ENCODE measurements at places on chromosomes 2 and 18.

DNA sequence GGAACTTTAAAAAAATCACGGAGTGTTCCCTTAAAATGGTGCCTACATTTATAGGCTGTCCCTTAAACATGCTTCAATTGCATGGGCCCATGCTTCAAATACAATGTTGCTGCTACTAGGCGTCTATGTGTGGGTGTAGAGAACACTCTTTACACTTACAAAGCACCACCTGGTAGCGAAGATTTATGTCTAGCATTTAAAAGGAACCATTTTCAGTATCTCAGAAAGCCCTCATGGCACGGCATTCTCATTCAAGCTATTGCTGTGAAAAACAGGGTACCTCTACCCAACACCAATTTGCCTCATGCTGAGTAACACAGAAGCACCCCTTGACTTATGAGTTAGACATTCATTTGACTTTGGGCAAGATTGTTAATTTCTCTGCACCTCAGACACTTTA, 112.9 kb upstream of the CNTNAP5 start:
- no peaks in the 10 kb centered on the region for H3K4me1 ChIP-seq
- DNase-seq = no peak
- H3K36me3 ChIP-seq = no peaks in the 10 kb centered on the region

GRCh38 chr2:187581125-187581896, 27.1 kb upstream of the TFPI start:
- H3K36me3 ChIP-seq = no peaks in the 10 kb centered on the region
- H3K27ac ChIP-seq = no peak overlapping the region
- DNase-seq = no peak
- no peaks in the 10 kb centered on the region for H3K4me1 ChIP-seq
- peak overlapping the region; percentile 28 for H3K4me3 ChIP-seq
- no peaks in the 10 kb centered on the region for H3K27me3 ChIP-seq

- H3K36me3 ChIP-seq = no peaks in the 10 kb centered on the region
- peaks cover 45% of the 10 kb centered on the region for H3K4me1 ChIP-seq
- no peaks in the 10 kb centered on the region for H3K27me3 ChIP-seq
- peak; percentile 85 for DNase-seq
These were observed 626 bp upstream of the SLC1A4 start for GRCh38 chr2:64988420-64989125.

DNA sequence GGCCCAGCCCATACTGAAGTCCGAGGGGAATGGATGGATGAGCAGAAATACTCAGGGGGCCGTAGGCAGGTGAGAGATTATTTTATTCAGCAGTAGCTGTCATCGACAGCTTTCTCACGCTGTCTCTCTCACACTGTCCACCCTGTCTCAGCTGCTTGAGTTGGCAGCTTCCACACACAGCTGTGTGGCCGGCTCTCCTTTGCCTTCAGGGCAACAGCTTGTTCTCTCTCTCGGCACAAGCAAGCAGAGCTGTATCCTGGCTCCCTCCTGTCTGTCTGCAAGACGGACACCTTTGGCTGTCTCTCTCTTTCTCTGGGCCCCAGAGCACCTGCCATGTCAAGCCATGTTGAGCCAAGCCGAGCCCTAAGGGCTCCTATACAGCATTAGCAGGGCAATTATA, 9.8 kb upstream of the PAPOLG start:
- H3K36me3 ChIP-seq = no peaks in the 10 kb centered on the region
- H3K27ac ChIP-seq = no peak overlapping the region
- peaks cover 4% of the 10 kb centered on the region for H3K4me1 ChIP-seq
- H3K27me3 ChIP-seq = no peaks in the 10 kb centered on the region

GRCh38 chr2:12463189-12463588, 253.5 kb upstream of the TRIB2 start:
- H3K4me3 ChIP-seq = no peak overlapping the region
- no peak overlapping the region for H3K27ac ChIP-seq
- DNase-seq = no peak
- H3K36me3 ChIP-seq = no peaks in the 10 kb centered on the region
- H3K4me1 ChIP-seq = no peaks in the 10 kb centered on the region
- no peaks in the 10 kb centered on the region for H3K27me3 ChIP-seq

GRCh38 chr2:206802654-206803514, 37.5 kb downstream of the FASTKD2 start:
- DNase-seq = no peak
- H3K27me3 ChIP-seq = no peaks in the 10 kb centered on the region
- H3K4me1 ChIP-seq = peaks cover 21% of the 10 kb centered on the region

- no peak overlapping the region for H3K4me3 ChIP-seq
- DNase-seq = no peak
- H3K36me3 ChIP-seq = no peaks in the 10 kb centered on the region
- H3K4me1 ChIP-seq = no peaks in the 10 kb centered on the region
- no peaks in the 10 kb centered on the region for H3K27me3 ChIP-seq
These were observed 131.8 kb downstream of the TWIST2 start for GRCh38 chr2:238979636-238980035.

- no peak overlapping the region for H3K27ac ChIP-seq
- no peaks in the 10 kb centered on the region for H3K27me3 ChIP-seq
- no peak overlapping the region for H3K4me3 ChIP-seq
- peaks cover 6% of the 10 kb centered on the region for H3K4me1 ChIP-seq
These were observed 20.7 kb upstream of the CXCR1 start for GRCh38 chr2:218187296-218188015.

GRCh38 chr18:75638223-75638775, 210.8 kb upstream of the SMIM21 start:
- no peaks in the 10 kb centered on the region for H3K4me1 ChIP-seq
- H3K27ac ChIP-seq = no peak overlapping the region
- H3K36me3 ChIP-seq = no peaks in the 10 kb centered on the region
- DNase-seq = no peak

- H3K27me3 ChIP-seq = no peaks in the 10 kb centered on the region
- H3K4me3 ChIP-seq = no peak overlapping the region
- peak overlapping the region; percentile 78 for H3K27ac ChIP-seq
These were observed 77.4 kb downstream of the RNF144A start for GRCh38 chr2:6994536-6995128.

DNA sequence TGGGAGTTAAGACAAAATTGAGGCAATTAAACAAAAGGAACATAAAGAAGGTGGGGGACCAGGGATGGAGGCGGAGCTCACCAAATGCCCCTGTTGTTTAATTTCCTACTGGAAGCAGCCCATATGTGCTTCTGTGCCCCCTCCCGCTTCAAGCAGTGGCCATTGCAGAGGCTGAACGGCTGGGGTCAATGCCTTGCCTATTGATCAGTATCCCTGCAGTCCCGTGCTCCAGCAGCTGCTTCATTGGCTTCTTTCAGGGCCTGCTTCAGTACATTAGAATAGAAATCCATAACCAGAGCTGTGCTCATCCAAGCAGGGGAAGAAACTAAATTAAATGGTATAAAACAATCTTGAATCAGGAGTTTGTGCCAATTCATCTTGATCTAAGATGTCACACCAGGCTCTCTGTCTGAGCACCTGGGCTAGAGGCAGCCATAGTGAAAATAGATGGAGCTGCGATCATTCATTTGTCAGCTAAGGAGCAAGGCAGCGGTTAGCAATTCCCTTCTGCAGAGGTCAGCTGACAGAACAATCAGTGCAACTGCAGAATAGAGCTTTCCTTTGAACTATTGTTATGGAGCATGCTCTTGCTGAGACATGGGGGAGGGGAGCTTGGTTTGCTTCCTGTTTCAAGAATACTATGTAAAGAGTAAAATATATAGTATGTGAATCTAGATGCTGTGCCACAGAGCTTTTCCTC, 222.4 kb downstream of the WDR7 start:
- H3K4me1 ChIP-seq = peaks cover 4% of the 10 kb centered on the region
- H3K36me3 ChIP-seq = no peaks in the 10 kb centered on the region
- H3K4me3 ChIP-seq = no peak overlapping the region
- DNase-seq = no peak
- H3K27ac ChIP-seq = no peak overlapping the region

DNA sequence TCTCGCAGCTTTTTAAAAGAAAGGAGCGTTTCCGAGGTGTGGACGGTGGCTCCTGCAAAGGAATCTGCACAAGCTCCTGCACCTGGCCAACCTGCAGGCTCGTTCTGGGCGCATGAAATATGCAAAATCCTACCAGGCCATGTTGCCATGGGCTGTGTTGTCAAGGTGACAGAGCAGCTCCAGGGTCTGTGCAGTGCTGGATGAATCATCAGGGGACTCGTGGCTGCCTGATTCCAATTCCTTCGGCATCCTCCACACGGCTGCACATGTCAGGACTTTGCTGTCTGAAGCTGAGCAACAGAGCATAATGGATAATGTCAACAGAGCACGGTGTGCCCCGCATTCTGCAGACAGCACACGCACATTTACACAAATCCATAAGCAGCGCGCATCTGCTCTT, 120.5 kb downstream of the EIPR1 start:
- no peak for DNase-seq
- H3K4me3 ChIP-seq = no peak overlapping the region
- no peaks in the 10 kb centered on the region for H3K4me1 ChIP-seq
- no peaks in the 10 kb centered on the region for H3K27me3 ChIP-seq
- H3K36me3 ChIP-seq = peaks cover 46% of the 10 kb centered on the region

DNA sequence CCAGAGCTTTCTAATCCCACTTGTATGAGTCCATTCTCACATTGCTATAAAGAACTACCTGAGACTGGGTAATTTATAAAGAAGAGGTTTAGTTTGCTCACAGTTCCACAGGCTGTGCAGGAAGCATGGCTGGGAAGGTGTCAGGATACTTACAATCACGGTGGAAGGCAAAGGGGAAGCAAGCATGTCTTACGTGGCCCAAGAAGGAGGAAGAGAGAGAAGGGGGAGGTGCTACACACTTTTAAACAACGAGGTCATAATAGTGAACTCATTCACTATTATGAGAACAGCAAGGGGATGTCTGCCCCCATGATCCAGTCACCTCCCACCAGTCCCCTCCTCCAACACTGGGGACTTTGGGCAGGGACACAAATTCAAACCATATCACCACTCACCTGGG, 67.8 kb downstream of the TTC32 start:
- H3K4me3 ChIP-seq = no peak overlapping the region
- H3K36me3 ChIP-seq = no peaks in the 10 kb centered on the region
- no peaks in the 10 kb centered on the region for H3K27me3 ChIP-seq
- DNase-seq = no peak

GRCh38 chr2:96618596-96619283, 19.4 kb downstream of the KANSL3 start:
- H3K36me3 ChIP-seq = peaks cover 25% of the 10 kb centered on the region
- no peak for DNase-seq
- no peak overlapping the region for H3K4me3 ChIP-seq
- H3K4me1 ChIP-seq = peaks cover 38% of the 10 kb centered on the region

- DNase-seq = no peak
- no peaks in the 10 kb centered on the region for H3K36me3 ChIP-seq
- no peak overlapping the region for H3K4me3 ChIP-seq
These were observed 639.3 kb downstream of the CNTNAP5 start for GRCh38 chr2:124664363-124664762.

DNA sequence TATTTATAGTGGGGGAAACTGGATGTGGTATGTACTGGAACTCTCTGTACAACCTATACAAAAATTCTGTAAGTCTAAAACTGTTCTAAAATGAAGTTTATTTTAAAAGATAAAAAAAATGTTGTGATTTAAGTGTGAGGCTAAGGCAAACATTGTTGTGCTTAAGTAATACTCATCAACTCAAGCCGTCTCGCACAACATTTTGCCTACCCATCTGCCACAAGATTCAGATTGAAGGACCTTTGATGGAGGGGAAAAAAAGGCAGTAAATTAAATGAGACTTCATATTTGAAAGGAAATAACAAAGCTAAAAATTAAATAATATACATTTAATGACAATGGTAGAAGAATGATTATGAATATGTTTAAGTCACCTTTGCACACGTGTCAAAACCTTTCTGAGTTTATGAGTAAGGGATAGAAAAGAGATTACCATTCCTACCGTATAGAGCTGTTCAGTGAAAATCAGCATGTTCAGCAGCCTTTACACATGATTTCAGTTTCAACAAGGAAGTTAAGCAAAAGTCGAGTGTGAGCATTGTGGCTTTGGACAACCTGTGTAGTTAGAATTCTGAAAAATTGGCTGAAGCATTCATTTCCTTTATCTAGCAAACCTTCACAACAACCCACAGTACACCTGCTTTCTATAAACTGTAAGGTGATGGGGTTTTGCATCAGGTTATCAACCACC, 499.3 kb downstream of the IRS1 start:
- no peak overlapping the region for H3K27ac ChIP-seq
- H3K4me1 ChIP-seq = no peaks in the 10 kb centered on the region
- DNase-seq = no peak
- no peak overlapping the region for H3K4me3 ChIP-seq

- H3K4me3 ChIP-seq = no peak overlapping the region
- no peak overlapping the region for H3K27ac ChIP-seq
- H3K27me3 ChIP-seq = peaks cover 6% of the 10 kb centered on the region
- no peak for DNase-seq
- peaks cover 58% of the 10 kb centered on the region for H3K4me1 ChIP-seq
These were observed 38.4 kb upstream of the HDAC4 start for GRCh38 chr2:239438995-239439753.

GRCh38 chr2:106562268-106563186, 75.4 kb downstream of the CD8B2 start:
- no peaks in the 10 kb centered on the region for H3K27me3 ChIP-seq
- DNase-seq = no peak
- no peak overlapping the region for H3K4me3 ChIP-seq
- no peaks in the 10 kb centered on the region for H3K4me1 ChIP-seq
- H3K27ac ChIP-seq = no peak overlapping the region

GRCh38 chr2:64899081-64899865, 89.9 kb upstream of the SLC1A4 start:
- no peak overlapping the region for H3K4me3 ChIP-seq
- H3K4me1 ChIP-seq = peaks cover 2% of the 10 kb centered on the region
- no peak for DNase-seq
- H3K36me3 ChIP-seq = no peaks in the 10 kb centered on the region

- H3K36me3 ChIP-seq = no peaks in the 10 kb centered on the region
- no peaks in the 10 kb centered on the region for H3K27me3 ChIP-seq
- no peak for DNase-seq
- no peak overlapping the region for H3K27ac ChIP-seq
These were observed 109.8 kb upstream of the FZD5 start for GRCh38 chr2:207879536-207879935.

GRCh38 chr2:47767880-47768609, 14.9 kb upstream of the MSH6 start:
- H3K4me1 ChIP-seq = peaks cover 6% of the 10 kb centered on the region
- no peak overlapping the region for H3K4me3 ChIP-seq
- no peak overlapping the region for H3K27ac ChIP-seq

- peak overlapping the region; percentile 56 for H3K27ac ChIP-seq
- no peaks in the 10 kb centered on the region for H3K36me3 ChIP-seq
These were observed 72.2 kb upstream of the RBM44 start for GRCh38 chr2:237726401-237726830.

DNA sequence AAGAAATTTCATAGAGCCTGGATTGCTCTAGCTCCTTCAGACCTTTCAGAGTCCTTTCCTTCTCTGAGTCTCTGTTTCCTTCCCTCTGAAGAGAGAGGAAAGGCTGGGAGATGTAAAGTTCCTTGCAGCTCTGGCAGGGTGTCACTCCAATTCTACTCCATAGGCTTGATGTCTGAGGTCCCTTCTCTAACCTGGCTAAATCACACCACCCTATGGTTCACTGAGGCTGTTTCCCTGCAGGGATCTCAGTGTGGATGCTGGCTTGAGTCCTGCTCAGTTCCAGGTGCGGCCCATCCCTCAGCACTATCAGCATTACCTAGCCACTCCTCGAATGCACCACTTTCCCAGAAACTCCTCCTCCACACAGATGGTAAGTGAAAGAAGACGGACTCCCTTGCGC, 209.7 kb downstream of the LOXHD1 start:
- peaks cover 10% of the 10 kb centered on the region for H3K36me3 ChIP-seq
- H3K4me1 ChIP-seq = no peaks in the 10 kb centered on the region
- no peak overlapping the region for H3K27ac ChIP-seq
- no peak for DNase-seq
- H3K4me3 ChIP-seq = no peak overlapping the region
